ENCODE measurements at places on chromosomes 12 and 14.

DNA sequence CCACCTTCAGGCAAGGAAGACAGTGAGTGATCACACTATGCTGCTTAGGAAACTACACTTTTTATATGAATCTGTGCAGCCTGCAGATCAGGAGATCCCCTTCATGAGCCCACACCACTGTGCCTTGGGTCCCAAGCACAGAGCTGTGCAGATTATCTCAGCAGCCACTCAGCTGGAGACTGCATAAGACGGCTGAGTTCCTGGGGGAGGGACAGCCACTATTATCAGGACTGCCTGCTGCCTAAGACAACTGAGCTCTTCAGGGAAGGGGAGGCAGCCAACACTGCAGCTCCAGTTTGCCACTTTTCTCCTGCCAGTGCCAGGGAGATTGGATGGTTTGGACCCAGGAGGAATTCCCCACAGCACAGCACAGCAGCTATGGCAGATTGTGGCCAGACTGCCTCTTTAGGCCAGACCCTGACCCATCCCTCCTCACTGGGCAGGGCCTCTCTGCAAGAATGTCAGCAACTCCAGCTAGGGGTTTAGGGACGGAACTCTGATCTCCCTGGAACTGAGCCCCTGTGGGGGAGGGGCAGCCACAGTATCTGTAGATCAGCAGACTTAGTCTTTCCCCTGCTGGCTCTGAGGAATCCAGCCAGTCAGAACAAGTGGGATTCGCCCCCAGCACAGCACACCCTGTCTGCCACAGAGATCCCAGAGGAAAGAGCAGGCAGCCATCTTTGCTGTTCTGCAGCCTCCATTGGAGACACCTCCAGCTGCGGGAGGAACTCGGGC is 141.3 kb downstream of the KLHL28 start:
- DNase-seq, result peak; percentile 2

- DNase-seq, result no peak
Measured at GRCh38 chr12:125688223-125688622, 623.0 kb downstream of the AACS start.

GRCh38 chr14:90560991-90561390 is 164.2 kb downstream of the CALM1 start:
- DNase-seq, result no peak

GRCh38 chr12:117209626-117210025 is 19.4 kb upstream of the FBXO21 start:
- DNase-seq, result no peak

DNA sequence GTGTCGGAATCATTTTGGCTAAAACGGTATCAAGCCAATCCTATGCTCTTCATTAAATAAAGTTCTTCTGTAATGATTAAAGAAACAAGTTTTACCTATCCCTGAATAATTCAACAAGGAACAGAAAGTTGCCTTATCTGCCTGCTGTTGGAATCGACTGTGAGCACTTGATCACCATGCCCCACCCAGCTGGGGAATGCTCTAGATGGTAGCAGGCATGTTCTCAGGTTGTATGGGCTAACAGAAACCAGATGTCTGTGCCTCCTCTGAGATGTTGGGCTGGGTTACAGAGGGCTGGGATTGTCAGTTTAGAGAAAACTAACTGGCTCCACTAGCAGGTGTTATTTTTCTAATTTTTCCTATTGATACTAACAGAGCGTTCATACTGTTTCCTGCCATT is 28.9 kb downstream of the RTRAF start:
- DNase-seq, result no peak

All from tongue (tissue), 3 donors.